Sciatic nerve (tissue), 2 donors: ENCODE measurements at places on chromosomes 6 and 20.

DNA sequence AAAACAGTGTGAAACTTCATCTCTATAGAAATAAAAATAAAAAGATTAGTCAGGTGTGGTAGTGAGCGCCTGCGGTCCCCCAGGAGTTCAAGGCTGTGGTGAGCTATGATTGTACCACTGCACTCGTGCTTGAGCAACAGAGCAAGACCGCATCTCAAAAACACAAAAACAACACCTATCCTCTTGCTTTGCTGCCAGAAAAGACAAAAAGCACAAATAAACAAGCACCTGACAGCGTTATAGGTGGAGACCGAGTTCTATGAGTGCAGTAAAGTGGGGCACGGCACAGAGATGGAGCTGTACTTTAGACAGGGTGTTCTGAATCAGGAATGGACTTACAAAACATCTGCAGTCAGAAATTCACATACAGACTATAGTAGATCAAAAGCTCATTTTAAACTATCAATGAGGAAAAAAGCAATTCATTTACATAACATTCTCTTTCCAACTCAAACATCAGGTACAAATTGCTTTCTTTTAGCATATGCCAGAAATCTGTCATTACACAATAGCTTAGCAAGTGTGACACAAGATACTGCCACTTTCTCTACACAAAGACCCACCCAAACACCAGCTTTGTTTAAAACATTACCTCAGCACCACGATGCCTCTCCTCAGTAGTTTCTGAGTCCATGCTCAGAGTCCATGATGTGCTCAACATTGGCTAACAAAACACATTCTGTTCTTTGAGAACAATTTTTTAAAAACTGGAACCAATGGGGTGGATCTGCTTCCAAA is 10.1 kb downstream of the EZR start:
- no peak for DNase-seq

GRCh38 chr6:30152016-30152673 is 8.9 kb downstream of the TRIM10 start:
- DNase-seq: no peak

DNA sequence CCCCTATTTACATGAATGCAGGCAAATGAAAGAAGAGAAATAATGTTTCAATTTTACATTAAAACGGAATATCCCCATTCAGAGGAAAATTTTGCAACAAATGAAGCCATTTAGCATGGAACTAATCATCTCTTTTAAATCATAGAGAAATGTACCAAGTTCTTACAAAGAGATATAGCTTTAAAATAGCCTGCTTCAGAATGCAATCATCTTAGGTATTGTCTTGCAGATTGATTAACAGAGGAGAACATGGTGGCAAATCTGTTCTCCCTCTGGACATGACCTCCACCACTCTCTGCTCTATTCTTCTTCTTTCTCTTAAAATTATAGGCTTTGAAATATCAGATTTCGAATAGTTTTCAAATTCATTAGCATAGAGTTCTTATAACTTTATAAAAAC is 155.7 kb upstream of the DTNBP1 start:
- no peak for DNase-seq

DNA sequence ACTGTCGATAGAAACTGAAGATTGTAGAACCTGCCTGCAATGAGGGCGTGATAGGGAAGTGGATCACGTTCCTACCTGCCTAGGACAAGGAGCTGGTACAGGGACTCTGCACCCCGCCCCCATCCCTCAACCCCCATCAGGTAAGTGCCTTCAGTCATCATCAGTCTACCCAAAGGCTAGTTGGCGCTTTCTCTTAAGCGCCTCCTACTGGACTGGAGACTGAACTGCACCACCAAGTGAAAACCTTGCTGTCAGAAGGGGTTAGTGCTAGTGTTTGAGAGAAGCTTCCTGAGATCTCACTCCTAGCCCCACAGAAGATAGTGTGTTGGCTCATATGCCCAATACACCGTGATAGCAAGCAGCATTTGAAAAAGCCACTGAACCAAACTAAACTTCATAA is 706.5 kb upstream of the MAN1A1 start:
- DNase-seq: no peak

DNA sequence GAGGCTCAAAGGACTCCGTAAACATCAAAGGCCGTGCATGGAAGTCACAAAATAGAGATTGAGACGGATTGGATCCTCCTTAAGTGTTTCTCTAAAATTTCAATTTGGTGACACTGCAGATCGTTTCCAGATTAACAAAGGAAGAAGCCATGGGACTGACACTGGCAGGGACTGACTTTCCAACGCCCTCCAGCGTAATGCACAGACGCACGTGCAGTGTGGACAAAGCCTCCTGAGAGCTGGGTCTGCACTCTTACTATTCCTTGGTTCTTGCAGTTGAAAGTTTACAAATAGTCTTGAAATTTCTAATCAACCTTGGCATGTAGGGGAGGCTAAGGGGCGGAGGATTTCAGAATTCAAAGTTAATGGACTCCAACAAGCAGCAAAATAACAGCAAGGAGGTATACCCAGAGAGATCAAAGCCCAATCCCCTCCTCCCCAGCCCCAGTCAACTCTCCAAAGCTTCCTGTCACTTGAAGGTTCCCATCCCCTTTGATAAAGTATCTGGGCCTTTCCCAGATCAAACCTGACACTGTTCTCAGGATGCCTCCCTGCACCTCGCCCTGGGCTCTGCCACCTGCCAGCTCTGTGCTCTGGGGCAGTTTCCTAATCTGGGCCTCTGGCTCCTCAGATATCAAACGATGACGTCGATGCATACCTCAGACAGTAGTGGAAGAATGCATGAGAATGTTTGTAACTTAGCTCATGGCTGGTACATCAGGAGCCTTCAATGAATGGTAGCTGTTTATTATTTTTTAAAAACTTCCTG is 106.5 kb upstream of the TRAF3IP2 start:
- no peak for DNase-seq

- peak; percentile 50 for DNase-seq
Observed at GRCh38 chr6:35359744-35360348, 17.5 kb downstream of the PPARD start.
